ENCODE measurements at places on chromosomes 12 and 14. TPM values are rescaled to one million over a fixed set of nuclear protein-coding genes. Genes with fewer than 3 reads are reported as not detected.

DNA sequence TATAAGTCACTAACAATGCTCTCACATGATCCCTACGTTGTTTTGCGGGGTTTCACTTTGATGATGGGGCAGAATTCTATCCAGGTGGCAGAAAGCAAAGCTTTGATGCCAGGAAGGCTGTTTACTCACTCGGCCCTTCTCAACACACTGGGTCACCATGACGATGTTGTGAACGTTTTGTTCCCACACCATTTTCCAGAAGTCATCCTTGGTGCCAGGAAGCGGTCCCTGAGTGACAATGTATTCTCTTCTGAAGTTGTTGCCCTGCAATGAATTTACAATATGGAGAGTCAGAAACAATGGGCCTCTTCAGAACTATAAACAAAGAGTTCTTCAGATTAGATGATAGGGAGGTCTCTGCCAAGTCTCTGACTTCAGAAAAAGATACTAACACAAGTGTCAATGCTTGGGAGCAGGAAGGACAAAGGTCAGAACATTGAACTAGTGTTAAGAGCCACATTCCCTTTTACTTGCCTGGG is 101.3 kb downstream of the PTPRB start:
- no peak for DNase-seq

DNA sequence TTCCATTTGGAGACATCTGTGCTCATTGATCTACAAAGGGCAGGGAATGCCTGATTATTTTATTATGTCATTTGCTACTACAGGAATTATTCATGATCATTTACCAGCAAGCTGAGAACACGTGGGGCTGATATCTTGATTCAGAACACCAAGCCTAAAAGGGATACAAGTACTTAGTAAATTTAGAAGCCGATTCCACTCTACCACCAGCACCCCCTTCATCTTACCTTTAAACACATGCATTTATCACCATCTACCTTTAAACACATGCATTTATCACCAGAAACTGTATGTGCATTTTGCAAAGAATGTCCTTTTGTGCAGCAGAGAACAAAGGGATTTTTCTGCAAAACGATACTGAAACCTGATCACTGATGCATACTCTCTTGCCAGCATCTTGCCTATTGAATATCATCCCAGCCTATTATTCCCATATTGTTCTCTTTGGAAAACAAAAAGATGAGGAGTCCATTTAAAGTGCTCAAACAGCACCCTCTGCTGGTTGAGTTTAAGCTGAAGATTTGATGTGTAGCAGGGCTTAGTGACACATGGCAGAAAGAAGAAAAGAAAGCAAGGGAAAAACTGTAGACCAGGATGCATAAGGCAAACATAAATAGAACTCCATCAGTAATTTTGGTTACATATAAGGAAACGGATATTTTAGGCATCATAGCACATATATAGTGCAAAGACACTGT is 132.6 kb upstream of the PLEKHG7 start:
- no peak for DNase-seq

DNA sequence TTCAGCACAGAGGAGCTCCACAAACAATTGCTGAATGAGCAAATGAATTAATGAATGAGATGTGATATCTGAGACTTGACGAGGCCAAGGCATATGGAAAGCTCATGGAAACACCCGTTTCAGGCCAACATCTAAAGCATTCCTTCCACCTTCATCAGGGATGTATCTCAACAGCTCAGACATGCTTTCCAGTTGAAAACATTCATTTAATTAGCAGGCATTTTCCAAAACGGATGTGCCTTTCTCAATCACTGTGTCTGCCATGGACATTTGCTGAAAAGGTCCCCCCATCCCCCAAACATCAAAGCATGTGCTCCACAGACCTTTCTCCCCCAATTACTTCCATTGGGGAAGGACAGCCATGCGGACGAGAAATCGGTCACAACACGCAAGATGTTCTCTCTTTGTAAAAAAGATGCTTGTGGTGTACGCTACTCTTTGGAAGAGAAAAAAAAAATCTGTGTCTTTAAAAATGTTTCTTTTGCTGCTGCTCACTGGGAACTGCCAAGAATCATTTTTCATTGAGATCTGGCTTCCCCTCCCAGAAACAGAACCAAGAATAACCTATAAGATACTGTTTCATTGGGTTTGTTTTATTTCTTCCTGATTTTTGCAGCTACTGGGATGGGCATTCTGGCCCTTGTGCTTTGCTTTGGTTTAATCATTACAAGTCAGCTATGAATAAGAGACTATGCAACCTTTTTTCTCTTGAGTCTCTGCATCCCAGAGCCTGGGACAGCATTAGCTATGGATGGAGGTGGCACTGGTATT is 528.2 kb downstream of the MED13L start:
- DNase-seq = no peak

- DNase-seq = no peak
Observed at GRCh38 chr12:106287364-106287763, 15.2 kb upstream of the TCP11L2 start.

GRCh38 chr12:108850854-108851573 is 6.4 kb downstream of the SSH1 start:
- no peak for DNase-seq

The SLC7A8 gene
- 11.5 TPM for total RNA-seq

The LRRIQ1 gene
- 0.08 TPM for total RNA-seq

The ACVRL1 gene
- 49.6 TPM for total RNA-seq

All from Right ventricle myocardium inferior (tissue), 1 donor.